Activated CD4-positive, alpha-beta memory T cell treated with anti-CD3 and anti-CD28 coated beads, Interleukin-2, amount 10 ng/mL, durations not matched to agents 7 days and 5 days (primary cell): ENCODE measurements at places on chromosomes 3 and 15. TPM values are rescaled to one million over a fixed set of nuclear protein-coding genes. Genes with fewer than 3 reads are reported as not detected.

- DNase-seq, result no peak
Observed at GRCh38 chr15:26667222-26667988, 105.5 kb downstream of the GABRB3 start.

- no peak for DNase-seq
Observed at GRCh38 chr3:178967177-178967532, 104.5 kb downstream of the ZMAT3 start.

The LRRC34 gene
- total RNA-seq, result 5.6 TPM

GRCh38 chr15:85430406-85431204, 50.2 kb downstream of the AKAP13 start:
- DNase-seq, result no peak

DNA sequence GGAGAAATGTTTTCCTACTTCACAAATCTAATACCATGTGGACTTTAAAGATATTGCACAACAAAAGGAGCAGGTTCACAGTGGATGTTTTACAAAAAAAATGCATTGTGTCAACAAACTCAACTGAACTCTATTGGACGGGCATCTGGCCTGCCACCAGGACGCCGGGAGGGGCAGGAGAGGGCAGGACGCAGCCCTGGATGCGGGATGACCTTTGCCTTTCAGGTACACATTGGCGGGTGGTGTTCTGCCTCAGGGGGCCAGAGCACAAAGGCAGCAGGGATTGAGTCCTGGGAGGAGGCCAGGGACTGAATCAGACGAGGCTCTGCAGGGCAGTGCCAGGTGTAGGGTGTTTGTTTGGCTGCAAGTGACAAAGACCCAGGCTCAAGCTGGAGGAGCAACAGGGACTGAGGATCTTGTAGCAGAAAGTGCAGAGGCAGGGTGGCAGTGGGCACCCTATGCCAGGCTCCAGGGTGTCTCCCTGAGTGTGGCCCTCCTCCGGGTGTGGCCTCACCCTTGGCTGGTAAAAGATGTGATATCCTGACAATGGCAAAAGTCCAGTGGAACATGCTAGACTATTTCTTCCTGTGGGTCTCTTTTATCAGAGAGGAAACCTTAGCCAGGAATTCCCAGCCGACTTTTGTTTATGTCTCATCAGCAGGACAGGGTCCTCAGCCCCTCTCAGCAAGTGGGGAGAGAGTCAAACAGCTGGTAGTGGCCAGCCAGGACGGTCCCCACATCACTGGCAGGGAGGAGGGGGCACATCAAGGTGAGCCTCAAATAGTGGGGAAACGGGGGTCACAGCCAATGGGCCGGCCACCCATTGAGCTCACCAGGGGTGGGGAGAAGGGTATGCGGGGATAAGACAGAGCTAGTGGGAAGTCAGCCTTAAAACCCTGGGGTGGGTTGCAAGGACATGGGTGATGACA, 29.7 kb upstream of the KLF13 start:
- DNase-seq, result peak; percentile 12

DNA sequence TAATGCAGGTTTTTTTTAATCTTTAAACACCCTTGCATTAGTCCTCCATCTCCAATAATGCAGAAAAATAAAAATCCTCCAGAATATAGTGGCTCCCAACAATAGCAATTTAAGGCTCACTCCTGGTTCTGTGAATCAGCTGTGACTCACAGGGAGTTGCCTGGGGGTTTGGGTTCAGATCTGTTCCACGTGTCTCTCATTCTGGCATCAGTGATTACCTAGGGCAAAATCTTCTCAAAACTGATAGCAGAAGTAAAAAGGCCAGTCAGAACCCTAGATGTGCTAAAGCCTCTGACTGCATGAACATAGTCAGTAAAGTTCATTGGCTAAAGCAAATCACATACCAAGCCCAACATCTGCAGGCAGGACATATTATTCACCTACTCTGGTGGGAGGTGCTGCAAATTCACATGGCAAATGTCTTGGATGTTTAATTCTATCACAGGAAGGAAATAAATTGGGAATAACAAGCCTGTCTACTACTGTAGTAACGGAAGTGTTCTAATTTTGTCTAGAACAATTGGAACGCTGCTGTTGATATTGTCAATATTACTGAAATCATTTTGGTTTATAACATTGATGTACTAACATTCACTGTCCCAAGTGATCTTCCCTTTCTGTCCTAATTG, 364.1 kb upstream of the CNTN4 start:
- no peak for DNase-seq

GRCh38 chr3:74537857-74538256, 76.6 kb downstream of the CNTN3 start:
- no peak for DNase-seq

The UROC1 gene
- total RNA-seq, result not detected

The GOLGA6L7 gene
- not detected for total RNA-seq

The TM4SF1 gene
- not detected for total RNA-seq

The CPLX3 gene
- total RNA-seq, result not detected

DNA sequence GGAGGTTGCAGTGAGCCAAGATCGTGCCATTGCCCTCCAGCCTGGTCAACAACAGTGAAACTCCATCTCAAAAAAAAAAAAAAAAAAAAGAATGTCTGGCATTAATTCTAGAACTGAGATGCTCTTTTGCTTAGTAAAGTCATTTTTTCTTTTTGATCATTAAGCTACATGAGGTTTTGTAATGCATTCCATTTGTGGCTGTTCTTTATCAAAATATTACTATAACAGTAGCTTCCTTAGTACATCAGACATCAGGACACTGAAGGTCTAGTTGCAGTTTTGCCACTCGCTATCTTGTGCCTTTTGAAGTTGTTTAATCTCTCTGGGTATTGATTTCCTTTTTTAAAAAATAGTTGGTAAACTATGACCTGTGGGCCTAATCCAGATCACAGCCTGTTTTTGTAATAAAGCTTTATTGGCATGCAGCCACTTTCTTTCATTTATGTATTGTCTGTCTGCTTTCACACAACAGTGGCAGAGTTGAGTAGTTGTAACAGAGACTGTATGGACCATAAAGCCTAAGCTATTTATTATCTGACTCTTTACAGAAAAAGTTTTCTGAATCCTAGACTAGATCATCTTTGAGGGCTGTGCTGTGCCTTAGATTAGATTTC, 76.6 kb downstream of the SLC25A26 start:
- DNase-seq, result no peak

- no peak for DNase-seq
Observed at GRCh38 chr15:77538027-77538451, 94.7 kb downstream of the LINGO1 start.

- DNase-seq, result no peak
Observed at GRCh38 chr3:32335365-32336112, 56.1 kb upstream of the CMTM7 start.

The ZPLD1 gene
- total RNA-seq, result not detected

- peak; percentile 40 for DNase-seq
Observed at GRCh38 chr3:138180375-138181029, 5.8 kb upstream of the DBR1 start.

DNA sequence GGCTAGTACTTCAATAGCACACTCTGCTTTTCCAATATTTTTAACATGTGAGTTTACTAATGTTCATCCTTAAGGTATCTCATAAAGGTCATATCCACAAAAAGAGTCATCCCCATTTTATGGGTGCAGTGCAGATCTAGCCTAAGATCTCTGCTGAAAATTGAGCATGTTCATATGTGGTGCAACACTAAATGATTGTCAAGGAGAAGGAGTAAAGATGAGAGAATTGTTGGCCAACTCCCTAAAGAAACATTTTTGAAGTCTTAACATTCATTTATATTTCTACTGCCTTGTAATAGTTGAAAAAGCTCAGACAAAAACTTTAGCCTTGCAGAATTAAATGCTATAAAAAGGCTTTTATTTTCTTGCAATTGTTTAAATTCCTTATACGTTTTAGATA, 1159.6 kb downstream of the TBL1XR1 start:
- DNase-seq, result no peak

DNA sequence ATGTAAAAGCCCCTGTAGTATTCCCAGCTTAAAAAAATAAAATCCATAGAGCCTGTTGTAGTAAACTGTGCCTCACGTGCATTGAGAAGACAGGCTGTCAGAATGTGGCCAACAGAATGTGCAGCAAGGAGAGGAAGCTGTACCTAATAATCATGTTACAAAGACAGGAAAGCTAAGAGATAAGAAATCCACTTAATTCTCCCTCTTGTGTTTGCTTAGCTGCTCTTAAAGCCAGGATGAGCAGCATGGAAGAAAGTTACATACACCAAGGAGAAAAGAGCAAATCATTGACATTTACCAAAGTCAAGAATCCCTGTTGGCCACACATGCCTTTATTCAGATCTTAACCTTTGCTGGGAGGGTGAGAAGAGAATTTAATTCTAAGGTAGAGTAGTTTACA, 85.9 kb downstream of the TNIK start:
- no peak for DNase-seq

The DPPA4 gene
- not detected for total RNA-seq

The TJP1 gene
- total RNA-seq, result not detected

- peak; percentile 74 for DNase-seq
Observed at GRCh38 chr15:74782259-74783071, 585 bp downstream of the CSK start.

GRCh38 chr3:128823631-128824030, 55.8 kb upstream of the ACAD9 start:
- DNase-seq, result no peak

- DNase-seq, result no peak
Observed at GRCh38 chr3:37221407-37221806, 47.0 kb upstream of the LRRFIP2 start.

The CERS3 gene
- total RNA-seq, result 0.33 TPM

The SAMMSON gene
- total RNA-seq, result not detected

The SLC51A gene
- total RNA-seq, result not detected

GRCh38 chr15:69520067-69520466, 67.4 kb downstream of the RPLP1 start:
- DNase-seq, result no peak

The KY gene
- not detected for total RNA-seq
